ENCODE measurements at places on chromosomes 7 and 10.
A peak's percentile ranks its signal among the peaks of the same experiment; 100 is the strongest.

- DNase-seq = no peak
These were observed 760 bp downstream of the THNSL1 start for GRCh38 chr10:25017154-25017590.

GRCh38 chr7:28483908-28484605, 71.7 kb downstream of the CREB5 start:
- no peak for DNase-seq

DNA sequence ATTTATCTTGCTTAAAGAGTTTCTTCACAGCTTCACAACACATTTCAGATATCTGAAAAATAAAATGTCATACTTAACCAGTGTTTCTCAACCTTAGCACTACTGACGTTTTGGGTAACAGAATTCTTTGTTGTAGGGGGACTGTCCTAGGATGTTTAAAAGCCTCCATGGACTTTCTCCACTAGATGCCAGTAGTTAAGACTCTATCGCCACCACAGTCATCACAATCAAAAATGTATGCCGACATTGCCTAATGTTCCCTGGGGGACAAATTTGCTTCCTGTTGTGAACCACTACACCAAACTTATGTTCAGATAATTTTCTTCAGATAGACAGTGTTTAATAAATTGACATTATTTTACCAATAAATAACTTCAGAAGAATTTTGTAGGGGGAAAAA, 13.4 kb downstream of the NOC3L start:
- DNase-seq = no peak

- DNase-seq = no peak
These were observed 210.8 kb upstream of the CSTF2T start for GRCh38 chr10:51910189-51910588.

- no peak for DNase-seq
These were observed 74.3 kb downstream of the CDH23 start for GRCh38 chr10:71471006-71471405.

GRCh38 chr7:18889436-18889835, 228.0 kb downstream of the TWIST1 start:
- no peak for DNase-seq

DNA sequence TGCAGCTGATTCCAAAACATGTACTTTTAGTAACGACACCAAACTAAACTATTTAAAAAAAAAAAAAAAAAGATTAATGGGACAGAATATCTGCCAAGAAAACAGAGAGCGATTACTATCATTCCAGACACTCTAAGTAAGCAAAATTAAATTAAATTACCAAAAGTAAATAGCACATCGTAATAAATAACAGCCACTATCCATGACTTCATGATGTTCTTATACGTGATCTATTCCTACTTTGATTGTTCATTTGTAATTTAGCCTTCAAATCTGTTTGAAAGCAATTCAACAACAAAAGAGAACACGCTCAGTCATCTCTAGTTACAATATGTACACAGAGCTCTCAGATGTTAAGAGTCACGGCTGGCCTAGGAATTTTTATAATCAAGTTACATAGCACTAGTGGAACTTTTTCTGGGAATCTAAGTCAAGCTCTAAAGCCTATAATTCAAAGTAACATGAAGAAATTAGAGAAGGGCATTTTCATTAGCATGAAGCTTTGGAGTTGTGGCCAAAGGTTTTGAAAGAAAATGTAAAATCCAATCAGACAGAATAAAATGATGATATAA, 241.7 kb upstream of the NEBL start:
- peak; percentile 79 for DNase-seq

DNA sequence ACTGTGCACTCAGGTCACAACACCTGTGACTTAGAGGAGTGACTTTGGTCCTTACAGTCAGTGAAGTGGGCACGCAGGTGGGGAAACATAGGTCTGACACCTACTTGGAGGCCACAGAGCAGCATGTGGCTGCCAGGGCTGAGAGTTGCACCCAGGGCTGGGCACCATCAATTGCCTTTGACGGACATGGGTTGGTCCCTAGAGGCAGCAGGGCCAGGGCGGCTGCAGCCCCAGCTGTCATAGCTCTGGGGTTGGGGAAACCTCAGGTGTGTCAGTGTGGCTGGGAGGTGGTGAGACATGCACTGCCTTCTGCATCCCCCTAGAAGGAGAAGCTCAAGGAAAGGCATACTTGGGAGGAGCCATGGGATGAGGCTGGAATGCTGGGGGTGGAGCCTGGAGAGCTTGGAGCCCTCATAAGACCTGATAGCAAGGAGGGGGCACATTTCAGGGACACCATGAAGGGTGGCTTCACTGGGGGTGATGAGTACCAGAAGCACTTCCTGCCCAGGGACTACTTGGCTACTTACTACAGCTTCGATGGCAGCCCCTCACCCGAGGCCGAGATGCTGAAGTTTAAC, at the start of gene INMT:
Gene INMT, plus strand, starts transcription at position 440 of the 578 bp plus-strand sequence. Its CDS starts 16 bp downstream, at position 456.
- DNase-seq = no peak

DNA sequence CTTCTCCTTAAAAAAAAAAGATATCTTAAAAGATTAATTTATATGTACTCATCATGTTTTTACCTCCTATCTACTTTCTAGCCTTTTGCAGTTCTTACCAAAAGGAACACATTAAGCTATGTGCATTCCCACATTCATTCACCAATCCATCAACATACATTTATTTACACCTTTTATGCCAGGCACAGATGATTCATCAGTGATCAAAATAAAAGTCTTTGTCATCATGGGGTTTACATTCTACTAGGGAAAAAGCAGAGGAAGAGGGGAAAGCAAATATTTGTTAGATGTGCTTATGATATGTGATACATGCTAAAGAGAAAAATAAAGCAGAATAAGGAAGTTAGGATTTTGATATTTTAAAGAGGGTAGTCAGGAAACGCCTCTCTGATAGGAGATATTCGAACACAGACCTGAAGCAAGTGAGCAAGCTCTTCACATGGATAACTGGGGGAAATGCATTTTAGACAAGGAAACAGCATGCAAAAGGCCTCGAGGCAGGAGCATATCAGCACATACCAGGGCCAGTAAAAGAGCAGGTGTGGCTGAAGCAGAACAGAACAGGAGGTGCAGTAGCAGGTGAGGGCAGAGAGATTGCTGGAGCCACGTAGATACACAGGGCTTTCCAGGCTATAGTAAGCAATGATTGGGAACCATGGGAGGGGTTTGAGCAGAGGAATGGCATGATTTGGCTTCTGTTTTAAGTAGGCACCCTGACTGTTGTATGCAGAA, 67.4 kb downstream of the REEP3 start:
- no peak for DNase-seq

- no peak for DNase-seq
These were observed 820.0 kb downstream of the XPNPEP1 start for GRCh38 chr10:109103278-109103677.

DNA sequence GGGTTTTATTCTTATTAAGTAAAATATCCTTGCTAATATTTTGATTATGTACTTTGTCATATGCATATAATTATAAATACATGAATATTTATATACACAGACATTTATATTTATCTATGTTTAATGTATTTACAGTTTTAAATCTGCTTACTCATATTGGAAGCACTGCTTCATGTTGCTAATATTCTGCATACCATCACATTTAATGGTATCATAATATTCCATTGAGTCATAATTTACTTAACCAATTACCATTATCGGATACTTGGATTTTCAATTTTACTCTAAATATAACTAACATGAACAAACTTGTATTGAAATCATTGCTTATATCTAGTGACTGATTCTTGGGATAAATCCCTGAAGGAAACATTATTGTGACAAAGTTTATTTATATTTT, 155.2 kb downstream of the MBL2 start:
- no peak for DNase-seq

GRCh38 chr7:43642897-43643630, 60.2 kb downstream of the STK17A start:
- no peak for DNase-seq

DNA sequence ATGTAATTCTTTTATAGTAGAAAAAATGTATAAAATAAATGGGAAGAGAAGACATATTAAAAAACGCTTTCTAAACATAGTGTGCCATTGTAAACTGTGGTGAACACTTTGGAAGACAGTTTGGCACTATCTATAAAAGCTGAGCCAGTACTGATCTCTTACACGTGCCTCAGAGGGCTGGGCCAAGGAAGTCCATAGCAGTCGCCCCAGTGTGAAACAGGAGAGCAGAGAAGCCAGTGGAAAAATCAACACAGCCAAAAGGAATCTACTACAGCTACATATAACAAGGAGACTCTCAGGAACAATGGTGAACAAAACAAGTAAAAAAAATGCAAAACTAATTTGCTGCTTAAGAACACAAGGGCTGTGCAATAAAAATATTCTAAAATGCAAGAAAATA, 20.6 kb downstream of the SEPHS1 start:
- DNase-seq = no peak
